Posterior cingulate gyrus (tissue), 11 donors: ENCODE measurements at places on chromosomes 12 and 14.

DNA sequence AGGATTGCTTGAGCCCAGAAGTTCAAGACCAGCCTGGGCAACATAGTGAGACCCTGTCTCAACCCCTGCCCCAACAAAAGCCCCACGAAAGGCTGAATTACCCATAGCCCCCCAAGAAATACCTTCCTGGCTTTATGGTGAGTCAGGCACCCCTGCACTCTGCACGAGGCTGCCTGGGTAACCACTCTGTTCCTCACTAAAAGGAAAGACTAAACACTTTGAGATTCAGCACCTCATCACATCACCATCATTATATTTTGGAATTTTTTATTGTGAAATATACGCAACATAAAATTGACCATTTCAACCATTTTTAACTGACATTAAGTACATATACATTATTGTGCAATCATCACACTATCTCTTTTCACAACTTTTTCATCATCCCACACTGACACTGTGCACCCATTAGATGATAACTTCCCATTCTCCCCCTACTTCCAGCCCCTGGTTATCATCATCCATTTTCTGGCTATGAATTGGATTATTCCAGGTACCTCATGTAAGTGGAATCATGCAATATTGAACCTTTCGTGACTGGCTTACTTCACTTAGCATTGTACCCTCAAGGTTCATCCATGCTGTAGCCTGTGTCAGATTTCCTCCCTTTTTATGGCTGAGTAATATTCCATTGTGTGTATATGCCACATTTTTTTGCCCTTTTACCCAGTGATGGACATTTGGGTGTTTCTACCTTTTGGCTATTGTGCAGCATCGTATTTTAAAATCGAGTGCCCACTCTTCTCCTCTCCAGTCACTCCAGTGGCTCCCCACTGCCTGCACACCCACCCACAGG lies 51.5 kb downstream of the TSPAN9 start:
- DNase-seq: no peak

DNA sequence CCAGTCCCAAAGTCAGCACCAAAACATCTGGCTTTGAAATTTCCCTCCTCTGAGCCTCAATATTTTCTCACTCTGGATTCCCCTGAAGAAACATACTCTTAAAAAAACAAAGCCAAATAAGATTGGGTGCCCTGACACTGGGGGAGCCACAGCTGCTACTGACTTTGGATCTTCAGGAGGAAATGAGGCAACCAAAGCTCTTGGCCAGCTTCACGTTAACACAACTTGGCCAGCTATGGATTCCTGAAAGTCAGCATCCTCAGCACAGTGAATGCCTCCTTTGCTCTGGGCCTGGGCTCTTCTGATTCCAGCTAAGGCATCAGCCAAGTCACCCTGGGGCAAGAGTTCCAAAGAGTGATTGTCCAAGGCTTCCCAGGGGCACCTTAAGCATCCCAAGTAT lies 254.8 kb downstream of the ANO2 start:
- no peak for DNase-seq

DNA sequence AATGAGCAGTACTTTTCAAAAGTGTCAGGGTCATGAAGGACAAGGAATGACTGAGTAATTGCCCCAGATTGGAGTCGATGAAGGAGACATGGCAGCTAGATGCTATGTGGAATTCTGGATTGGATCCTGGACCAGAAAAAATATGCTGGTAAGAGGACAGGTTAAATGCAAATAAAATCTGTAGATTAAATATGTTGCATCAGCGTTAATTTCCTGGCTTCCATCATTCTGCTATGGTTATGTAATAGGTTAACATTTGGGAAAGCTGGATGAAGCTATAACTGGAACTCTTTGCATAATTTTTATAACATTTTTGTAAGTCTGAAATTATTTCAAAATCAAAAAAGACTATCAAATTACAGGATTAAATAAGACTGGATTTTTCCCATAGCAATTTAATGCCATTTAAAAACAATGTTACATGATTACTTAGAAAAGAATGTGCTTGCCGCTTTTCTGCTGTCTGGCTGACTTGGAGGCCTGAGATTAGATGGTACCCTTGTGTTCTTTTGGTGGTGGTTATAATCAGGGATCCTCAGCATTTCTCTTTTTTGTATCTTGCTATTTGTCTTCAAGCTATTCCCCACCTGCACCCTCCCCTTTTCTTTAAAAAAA lies 65.1 kb downstream of the FBXW8 start:
- no peak for DNase-seq

DNA sequence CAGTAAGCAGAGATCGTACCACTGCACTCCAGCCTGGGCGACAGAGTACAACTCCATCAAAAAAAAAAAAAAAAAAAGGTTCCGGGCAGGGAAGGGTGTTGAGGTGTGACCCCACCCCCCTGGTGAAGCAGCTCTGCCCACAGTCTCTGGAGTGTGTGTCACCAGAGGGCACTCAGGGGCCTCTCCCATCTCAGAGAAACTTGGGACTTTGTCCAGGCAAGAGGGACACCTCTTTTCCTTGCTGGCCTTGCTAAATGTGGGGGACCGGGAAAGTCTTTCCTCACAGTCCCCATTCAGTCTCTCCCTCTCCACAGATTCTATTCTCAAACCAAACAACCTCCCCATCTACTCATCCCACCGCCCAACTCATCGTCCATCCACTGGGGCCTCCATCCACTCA lies 43.6 kb downstream of the RFLNA start:
- no peak for DNase-seq

DNA sequence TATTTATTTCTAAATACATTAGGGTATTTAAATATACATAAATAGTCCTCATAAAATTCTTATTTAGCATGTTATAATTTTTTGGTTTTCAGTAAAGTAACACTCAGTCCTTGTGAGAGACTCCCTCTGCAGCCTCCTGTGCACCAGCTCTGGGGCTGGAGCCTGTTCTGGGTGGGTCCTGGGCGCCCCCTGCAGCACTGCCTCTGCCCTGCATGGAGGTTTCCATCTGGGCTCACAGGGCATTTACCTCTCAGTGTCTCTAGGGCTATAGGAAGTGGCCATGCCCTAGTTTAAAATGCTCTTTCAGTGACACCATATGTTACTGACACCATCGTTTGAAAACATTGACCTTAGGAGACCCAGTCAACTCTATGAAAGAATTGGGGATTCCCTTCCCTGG lies 1155.2 kb downstream of the TMEM121 start:
- no peak for DNase-seq

DNA sequence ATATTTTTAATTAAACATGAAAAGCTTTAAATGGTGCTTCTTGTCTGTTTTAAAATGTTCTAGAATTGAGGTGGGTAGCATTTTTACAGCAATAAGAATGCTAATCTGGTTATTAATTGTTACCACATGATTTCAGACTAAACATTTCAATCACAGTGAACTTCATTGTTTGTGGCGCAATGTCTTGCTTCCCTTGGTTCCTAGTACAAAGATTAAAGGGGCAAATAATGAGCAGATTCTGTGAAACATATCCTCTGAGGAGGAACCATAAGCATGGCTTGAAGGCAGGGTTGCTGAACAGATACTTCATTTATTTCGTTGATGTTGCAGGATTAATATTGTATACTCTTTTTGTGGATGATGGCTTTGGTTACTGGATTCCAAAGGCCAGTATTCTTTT lies 162.1 kb downstream of the FUT8 start:
- no peak for DNase-seq

GRCh38 chr12:58321414-58321813 lies 380.0 kb downstream of the ATP23 start:
- no peak for DNase-seq

DNA sequence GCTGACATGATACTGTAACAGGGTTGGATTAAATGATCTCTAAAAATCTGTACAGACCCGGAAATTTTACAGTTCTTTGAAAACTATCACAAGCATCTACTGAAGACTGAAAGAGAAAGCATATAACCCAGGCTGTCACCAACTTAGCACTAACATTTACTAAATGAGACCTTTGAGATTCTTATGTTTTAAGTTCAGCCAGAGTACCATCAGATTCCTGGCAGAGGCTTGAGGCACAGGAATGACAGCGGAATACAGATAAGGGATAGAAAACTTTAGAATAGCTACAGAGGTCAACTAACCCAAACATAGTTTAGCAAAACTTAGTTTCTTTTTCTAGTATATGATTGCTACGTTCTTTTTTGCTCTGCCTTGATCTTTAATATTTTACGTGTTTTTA lies 91.6 kb upstream of the FERMT2 start:
- no peak for DNase-seq

GRCh38 chr12:94690198-94690771 lies 39.9 kb upstream of the TMCC3 start:
- DNase-seq: no peak

- DNase-seq: no peak
Measured at GRCh38 chr12:56161690-56162351, 3.7 kb downstream of the MYL6 start.

DNA sequence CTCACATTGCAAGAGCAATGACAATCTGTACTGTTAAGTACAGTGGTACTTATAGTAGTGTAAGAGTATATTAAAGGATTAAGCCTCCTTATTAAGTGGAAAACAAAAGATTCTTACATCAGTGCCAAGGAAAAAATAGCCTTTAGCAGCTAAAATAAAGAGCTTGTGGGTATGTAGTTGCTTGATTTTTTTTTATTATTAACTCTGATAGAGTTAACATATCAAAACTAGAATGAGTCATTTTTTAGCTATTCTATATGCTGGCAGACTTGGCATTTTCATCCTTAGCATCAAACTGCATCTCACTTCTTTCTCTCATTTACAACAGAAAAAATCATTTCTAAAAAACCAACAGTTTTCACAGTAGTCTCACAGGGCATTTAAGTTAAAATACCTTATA lies 86.5 kb downstream of the ATP2B1 start:
- no peak for DNase-seq

GRCh38 chr12:78406213-78406612 lies 458.4 kb upstream of the SYT1 start:
- DNase-seq: no peak

DNA sequence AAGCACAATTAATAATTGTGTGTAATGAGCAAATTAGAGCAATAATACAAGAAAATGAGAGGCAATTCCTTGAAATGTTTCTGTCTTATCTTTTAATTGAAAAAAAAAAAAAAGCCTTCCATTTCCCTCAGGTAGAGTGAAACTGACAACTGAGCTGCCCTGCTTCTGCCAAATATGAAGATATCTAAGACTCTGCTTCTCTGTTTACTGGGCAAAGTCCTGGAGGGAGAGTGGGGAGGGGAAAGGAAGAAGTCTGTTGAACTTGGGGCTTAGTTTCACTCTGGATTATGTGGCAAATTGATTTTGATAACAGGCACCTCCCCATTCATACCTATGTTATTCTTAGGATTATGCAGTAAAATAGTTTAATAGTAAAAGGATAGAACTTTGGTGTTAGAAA lies 364.9 kb downstream of the NRXN3 start:
- DNase-seq: no peak

GRCh38 chr12:125287155-125287847 lies 222.1 kb downstream of the AACS start:
- no peak for DNase-seq

- DNase-seq: no peak
Measured at GRCh38 chr12:85781766-85782165, 54.4 kb downstream of the RASSF9 start.

DNA sequence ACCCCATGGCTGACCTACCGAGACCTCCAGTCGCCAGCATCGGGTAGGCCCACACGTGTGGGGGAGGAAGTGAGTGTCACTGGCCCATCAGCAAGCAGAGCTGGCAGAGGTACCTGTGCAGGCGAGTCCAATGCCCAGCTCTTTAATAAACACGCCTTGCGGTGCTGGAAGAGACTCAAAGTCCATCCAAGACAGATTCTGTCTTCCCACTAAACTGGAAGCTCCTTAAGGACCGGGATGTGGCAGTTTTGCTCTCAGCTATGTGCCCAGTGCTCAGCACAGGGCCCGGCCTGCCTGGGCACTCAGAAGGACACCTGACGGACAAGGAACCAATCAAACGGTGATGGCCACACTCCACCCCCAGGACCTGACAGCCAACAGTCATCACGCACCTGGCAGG lies 65.0 kb downstream of the ITPK1 start:
- DNase-seq: no peak

- no peak for DNase-seq
Measured at GRCh38 chr14:21199611-21200560, 44.0 kb upstream of the OR5AU1 start.

- no peak for DNase-seq
Measured at GRCh38 chr12:67352682-67353081, 83.5 kb downstream of the CAND1 start.

DNA sequence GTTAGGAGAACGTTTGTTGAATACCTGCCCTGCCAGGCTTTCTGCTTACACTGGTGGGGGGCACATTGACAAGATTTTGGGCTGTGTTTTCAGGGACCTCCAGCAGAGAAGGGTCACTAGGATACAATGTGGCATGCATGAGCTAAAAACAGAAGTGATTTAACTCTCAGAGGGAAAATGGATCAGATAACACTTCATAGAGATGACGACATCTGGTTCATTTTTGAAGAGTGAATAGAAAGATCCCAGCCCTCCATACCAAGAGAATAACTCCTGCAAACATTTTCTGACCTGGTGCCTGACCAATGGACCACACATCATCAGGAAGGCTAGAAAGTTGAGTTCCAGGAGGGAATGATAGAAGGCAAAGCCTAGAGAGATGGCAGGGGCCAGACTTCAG lies 33.7 kb downstream of the CKB start:
- no peak for DNase-seq

DNA sequence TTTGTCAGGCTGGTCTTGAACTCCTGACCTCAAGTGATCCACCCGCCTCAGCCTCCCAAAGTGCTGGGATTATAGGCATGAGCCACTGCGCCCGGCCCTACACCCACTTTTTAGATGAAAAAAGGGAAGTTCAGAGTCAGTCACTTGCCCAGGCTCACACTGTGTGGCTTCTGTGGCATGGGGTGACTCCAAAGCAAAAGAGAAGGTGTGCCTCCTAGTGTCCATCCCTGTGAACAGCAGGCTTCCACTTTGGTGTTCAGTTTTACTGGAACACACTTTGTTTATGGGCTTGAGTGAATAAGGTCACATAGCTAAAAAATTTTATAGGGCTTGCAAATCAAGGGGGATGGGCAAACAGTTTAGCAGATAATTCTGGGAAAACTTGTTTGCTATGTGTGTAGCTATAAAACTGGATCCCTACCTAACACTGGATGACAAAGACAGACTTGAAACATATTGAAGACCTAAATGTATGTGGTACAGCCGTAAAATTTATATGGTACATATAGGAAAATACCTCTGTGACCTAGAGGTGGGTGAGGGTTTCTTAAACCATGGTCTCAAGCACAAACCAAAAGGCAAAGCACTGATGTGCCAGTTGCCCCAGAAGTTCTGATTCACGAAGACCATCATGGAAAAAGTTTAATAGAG lies 54.9 kb downstream of the EID3 start:
- DNase-seq: peak; percentile 24
